Fibroblast of skin of abdomen (primary cell): ENCODE measurements at places on chromosomes 5 and 9.

GRCh38 chr9:125099816-125100215 lies 43.5 kb downstream of the SCAI start:
- no peak for DNase-seq

DNA sequence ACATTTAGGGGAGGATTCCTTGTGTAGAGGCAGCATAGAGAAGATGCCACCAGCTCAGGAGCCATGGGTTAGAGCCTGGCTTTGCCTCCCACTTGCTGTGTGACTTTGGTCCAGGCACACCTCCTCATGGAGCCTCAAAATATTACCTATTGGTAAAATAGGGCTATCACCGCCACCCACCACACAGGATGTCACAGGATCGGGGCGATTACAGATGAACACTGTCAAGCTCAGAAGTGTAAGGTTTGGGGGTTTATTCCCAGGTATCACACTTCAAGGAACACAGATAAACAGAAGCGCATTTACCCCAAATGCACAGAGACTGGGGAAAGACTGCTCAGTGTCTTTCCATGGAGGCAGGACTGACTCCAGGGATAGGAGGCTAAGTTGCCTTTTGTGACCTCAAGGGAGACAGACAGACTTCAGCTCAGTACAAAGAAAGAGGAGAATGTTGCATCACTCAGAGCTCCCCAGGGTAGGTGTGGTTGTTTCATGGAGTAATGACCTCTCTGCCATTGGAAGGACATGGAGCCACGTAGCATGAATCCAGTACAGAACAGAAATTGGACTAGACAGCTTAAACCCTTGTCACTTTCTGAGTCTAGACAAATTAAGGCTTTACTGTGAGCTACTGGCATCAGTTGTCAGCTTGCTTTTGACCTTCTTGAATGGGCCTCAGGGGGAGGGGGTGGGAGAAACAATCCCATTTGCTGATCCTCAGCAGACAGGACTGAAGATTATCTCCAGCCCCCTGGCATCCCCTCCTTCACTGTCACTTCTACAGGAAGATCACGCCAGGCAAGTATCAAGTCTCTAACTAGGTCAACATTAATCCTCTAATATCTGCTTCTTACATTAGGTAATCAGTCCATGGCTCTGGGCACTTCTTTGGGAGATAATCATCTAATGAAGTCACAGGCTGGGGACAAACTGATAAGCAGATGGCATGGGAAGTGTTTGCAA lies 6.5 kb downstream of the TRAF1 start:
- DNase-seq, result no peak

DNA sequence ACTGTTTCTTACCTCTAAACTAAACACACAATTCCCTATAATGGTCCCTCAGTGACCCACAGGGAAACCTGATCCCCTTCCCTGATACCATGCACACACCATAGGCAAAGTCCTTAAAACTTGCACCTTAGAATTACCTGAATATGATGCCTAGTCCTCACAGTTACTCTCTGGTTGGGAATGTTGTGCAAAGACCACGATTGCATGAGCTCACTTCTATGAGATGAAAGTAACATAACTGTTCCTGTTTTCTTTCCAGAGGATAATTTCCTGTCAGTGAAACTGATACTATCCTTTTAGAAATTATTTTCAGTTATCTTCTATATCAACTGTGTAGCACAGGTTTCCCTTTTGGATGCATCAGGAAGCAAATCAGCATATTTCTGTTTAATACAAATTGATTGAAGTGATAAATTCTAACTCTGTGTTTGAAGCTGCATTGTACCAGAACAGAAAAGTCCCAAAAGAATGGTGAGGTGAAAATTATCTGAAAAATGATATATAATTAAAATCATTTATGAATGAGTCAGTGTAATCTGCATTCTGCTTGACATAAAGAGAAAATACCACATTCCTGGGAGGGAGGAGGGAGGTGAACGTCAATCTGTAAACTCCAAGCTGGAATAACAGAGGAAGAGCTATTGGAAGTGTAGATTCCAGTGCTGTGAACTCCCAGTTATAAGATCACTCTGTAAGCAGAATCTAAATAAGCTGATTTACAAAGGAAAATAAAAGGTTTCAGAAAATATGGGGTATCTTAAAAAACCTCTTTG lies 51.2 kb upstream of the TNFAIP8 start:
- DNase-seq, result peak; percentile 25

DNA sequence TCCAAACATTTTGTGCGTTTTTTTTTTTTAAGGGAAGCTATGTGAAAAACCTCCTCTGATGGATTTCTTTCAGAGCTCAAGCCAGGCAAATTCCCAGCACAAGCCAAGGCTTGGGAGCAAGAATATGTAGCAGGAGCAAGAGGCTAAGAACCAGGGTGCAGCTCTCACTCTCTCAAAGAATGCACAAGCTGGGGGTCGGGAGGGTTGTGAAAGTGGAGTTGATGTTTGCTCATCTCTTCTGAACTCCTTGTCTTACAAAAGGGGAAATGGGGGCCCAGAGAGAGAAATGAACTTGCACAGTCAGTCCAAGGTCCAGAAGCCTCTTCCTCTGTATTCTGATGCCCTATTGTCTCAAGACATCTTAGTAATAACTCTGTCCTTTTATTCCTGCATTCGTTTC lies 7.7 kb upstream of the TRAF1 start:
- no peak for DNase-seq

DNA sequence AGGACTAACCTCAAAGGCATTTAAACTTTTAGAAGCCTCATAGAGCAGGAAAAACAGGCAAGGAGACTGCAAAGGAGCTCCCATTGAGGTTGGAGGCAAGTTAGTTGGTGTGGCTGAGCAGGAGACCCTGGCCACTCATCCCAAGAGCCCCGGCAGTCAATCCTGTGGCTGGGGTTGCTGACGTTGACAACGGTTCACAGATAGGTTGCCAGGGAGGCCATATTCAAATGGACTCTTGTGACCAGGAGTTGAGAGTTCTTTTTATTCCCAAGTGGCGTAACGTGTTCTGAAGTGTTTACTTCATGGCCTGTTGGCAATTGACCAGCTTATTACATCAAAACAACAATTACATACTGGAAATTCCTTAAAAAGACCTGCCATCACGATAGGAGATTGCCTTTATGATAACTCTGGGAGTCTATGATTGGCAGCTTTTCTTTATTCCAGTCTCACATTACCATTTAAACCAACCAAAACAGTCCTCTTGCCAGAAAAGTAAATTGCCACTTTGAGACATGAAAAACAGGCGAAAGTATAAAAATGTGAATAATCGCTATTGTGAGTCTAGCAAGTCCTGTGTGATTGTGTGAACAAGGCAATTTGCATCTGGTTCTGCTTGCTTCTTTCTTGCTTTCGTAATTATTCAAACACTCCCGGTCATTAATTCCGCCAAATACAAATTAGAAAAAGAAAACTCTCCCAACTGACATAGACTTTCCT lies 394.9 kb downstream of the MED10 start:
- DNase-seq, result no peak

DNA sequence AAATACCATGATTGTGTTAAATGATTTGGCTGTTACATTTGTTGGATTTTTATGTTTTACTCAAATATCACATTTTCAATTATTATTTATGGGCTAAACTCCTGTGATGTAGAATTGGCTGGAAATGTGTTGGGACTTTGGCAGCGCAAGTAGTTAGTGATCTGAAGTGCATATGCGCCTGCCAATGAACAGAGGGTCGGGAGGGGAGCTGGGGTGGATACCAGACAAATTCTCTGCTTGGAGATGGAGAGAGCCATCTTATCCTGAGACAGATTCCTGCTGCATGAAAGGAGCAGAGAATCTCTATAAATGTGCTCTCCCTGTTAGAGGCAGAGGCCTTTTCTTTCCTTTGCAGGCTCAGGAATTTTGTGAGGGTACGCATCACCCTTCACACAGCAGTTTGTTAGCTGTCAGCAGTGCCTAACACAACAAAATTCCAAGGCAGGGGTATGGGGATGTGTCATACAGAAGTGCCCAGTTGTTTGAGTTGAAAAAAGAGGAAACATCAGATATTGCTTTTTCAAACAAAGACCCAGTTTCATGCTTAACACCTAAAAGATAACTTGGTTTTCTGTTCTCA lies 489.1 kb downstream of the CSNK1G3 start:
- DNase-seq, result peak; percentile 33

DNA sequence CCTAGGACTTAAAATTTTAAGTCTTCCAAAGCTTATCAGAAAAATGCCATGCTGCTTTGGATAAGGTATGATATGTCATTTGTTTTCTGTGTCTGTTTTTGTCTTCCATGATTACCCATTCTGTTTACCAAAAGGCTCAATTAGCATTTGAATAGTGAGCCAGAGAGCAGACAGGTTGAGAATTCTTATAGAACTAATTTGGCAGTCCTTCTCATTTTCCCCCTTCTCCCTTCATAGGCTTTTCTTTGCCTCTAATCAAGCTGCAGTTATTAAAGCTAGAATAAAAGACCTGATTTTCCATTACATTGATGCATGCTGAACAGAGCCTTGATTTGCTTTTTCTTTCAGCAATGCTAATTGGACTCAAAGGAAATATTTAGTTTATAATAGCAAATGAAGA lies 993.0 kb downstream of the MAT2B start:
- no peak for DNase-seq

DNA sequence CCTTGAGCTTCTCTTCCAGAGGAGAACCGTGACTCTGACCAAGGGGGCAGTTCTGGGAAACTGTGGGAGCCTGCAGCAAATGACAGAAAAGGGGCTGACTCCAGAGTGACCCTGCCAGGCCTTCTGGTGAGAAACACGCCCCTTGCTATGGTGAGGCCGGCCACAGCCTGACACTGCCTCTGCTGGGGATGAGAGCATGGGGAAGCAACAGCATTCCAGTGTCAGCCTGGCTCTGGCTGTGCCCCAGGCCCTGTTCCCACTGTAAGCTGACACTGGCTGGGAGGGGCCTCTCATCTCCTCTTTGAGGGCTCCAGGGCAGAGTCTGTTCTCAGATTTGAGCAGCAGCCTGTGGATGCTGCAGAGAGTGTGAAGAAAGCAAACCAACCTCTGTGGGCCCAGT lies 180.0 kb upstream of the IL12B start:
- peak; percentile 86 for DNase-seq

DNA sequence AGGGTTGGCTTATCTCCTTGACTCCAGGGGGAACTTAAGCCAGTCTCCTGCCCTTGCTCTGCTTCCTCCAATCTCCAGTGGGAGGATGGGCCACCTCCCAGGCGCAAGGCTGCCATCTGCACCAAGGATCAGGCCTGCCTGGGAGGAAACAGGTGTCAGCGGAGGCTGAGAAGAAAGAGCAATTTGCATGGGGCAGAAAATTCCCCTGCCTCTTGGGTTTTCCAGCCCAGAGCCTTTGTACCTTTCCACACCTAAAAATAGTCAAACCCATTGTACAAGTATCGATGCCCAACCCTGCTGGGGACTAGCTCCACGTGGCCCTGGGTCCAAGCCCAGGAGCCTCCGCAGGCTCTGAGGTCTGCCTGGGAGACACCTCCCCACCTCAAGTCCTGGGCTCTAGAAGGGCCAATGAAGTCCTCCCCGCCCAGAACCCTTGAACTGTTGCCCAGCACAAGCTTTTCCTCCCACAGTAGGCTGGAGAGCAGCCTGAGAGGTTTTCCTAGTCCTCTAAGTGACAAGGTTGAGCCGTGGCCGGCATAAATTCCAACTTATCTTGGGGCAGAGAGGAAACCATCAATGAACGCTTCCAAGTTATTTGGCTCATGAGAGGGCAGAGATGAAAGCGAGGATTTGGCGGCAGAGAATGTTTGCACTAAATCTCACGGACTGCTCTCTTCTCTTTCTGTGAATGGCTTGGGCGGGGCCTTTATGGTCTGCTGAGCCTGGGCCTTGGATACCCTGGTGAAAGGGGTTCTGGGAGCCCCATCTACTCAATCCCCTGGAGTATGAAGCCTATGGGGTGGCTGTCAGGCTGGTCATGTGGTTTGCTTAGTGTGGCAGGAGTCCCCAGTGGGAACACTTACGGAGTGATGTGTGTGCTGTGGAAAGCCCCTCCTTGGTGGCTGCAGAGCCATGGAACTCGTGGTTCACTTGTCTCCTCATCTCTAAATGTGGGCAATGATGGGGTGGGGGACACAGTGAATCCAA lies 15.6 kb downstream of the JADE2 start:
- DNase-seq, result no peak

DNA sequence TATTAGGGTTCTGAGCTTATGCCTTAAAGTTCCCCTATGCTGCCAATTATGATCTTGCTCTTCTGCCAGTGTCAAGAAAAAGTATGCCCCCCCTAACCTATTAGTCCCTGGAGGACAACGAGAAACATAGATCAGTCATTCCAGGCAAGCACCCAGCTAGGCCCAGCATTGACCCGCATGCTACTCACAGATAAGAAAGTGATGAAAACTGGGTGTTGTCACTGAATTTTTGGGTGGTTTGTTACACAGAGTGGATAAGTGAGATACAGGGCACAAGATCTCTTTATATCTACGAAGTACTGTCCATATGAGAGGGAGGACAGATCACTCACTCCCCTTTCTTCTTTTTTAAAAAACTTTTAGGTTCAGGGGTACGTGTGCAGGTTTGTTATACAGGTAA lies 6.4 kb upstream of the TEX48 start:
- no peak for DNase-seq

DNA sequence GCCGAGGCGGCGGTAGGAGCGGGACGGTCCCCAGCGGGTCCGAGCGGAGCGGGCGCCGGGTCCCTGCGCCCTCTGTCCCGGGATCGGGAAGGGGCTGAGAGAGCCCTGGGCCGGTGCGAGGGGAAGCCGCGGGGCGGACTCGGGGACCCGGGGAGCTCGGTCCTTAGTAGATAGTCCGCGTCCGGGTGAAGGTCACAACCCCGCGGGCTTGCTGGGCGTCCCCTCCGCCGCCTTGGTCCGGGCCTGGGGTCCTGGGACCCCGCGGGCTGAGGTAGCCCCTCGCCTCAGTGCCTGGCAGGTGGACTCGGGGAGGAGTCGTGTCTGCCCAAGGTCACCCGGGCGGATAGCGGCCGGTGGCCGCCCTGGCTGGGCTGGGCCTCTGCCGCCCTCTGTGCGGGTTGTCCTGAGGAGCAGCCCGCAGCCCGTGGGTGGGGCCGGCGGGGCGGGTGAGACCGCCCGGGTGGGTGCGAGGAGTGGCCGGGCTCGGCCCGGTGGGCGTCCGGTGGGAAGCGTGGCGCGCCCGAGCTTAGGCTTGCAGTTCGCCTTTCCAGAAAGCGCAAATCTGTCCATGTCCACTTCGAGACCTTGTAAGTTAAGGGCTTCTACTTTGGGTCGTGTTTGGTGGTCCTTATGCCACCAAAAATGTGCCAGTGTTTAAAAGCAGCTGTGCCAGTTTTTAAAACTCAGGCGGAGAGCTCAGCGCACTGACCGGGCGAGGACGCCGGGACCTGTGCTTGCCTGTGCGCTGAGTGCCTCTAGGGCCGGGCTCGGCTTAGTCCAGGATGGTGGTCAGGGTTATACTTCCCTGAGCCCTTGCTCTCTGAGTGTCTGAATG lies 554 bp downstream of the SDHA start:
- peak; percentile 21 for DNase-seq
